Nasal cavity respiratory epithelium epithelial cell of viscerocranial mucosa (primary cell): ENCODE measurements at places on chromosomes 5 and 9. TPM values are rescaled to one million over a fixed set of nuclear protein-coding genes. Genes with fewer than 3 reads are reported as not detected.

CKMT2 gene
- total RNA-seq: 0.36 TPM in 1 of 2 replicates, not detected in the other

CORO2A gene
- 35.5 and 45.8 TPM in 2 replicates for total RNA-seq

NCS1 gene
- 24.6 and 50.8 TPM in 2 replicates for total RNA-seq

INSL6 gene
- not detected in 2 replicates for total RNA-seq
